ENCODE measurements at places on chromosomes 5 and 9. TPM values are rescaled to one million over a fixed set of nuclear protein-coding genes. Genes with fewer than 3 reads are reported as not detected.

The CNTFR gene
- not detected for polyA plus RNA-seq

The FRMD3 gene
- polyA plus RNA-seq: 2.6 TPM

The PRPF4 gene
- 17.7 TPM for polyA plus RNA-seq

The SIGMAR1 gene
- 135 TPM for polyA plus RNA-seq

The CER1 gene
- not detected for polyA plus RNA-seq

The WDR38 gene
- polyA plus RNA-seq: not detected

The ADAMTS12 gene
- polyA plus RNA-seq: not detected

DNA sequence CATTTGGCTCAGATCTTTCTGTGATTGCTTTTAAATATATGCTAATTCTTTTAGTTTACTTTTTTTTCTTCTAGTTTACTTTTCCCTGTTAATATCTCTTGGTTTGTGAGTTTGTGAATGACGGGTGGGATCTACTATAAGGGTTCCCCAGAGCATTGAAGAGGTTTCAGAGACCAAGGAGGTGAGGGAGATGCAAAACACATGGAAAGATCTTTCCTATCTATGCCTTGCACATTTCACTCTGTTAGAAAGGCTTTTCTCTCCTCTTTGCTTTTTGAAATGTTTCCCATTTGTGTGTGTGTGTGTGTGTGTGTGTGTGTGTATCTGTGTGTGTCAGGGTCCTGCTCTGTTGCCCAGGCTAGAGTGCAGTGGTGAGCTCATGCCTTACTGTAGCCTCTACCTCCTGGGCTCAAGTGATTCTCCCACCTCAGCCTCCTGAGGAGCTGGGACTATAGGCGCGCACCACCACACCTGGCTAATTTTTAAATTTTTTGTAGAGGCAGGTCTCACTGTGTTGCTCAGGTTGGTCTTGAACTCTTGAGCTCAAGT is 50.7 kb downstream of the CNTLN start:
- no peak for DNase-seq

GRCh38 chr5:118578093-118578492 is 410.3 kb downstream of the DTWD2 start:
- DNase-seq: no peak

GRCh38 chr9:133835262-133835901 is 97.2 kb upstream of the SARDH start:
- no peak for DNase-seq

DNA sequence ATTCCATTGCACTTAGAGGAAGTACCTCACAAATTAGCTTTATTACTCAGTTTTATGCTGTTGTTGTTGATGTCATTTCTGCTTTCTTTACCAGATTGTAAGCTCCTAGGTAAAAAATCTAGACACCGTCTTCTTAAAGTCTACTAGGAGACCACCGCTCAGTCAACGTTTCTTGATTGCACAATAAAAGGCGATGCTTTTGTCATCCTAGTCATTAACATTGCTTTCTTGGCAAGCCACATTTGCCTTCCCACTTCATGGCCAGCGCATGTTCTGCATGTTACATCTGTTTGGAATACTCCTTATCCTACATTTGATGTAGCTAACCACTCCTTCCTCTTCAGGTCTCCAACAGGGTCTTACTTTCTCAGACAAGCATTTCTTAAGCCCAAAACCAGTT is 464.0 kb upstream of the TUSC1 start:
- DNase-seq: no peak

DNA sequence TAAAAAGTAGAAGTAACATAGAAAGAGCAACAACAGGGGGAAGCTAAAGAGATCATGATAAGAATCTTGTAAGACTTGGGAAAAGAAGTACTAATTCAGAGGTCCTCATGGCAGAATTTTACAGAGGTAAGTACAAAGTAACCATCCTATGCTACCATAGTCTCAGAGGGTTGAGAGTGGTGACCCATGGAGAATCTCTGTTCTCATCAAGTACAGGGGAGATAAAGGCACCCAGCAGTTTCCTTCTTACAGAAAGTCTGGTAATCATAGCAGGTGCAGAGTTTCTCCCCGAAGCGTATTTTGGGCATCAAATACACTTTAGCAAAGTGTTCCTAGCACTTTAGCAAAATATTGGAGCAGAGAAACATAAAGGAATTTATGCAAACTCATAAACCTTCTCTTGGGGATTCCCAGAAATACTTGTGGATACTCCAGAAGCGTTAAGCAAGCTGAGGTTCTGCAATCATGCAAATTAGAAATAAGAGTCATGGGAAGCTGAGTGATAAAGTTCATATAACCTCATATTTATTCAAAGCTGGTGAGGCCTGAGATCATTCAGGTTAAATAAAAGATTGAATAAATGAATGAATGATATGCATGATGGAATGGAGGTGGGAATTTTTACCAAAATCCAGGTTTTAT is 101.0 kb upstream of the SMC2 start:
- DNase-seq: no peak

- DNase-seq: peak; percentile 76
Measured at GRCh38 chr9:133184971-133185370, 21.3 kb upstream of the GBGT1 start.

- no peak for DNase-seq
Measured at GRCh38 chr5:88694023-88694679, 188.8 kb downstream of the MEF2C start.

GRCh38 chr5:32001284-32001683 is 172.8 kb downstream of the GOLPH3 start:
- no peak for DNase-seq

DNA sequence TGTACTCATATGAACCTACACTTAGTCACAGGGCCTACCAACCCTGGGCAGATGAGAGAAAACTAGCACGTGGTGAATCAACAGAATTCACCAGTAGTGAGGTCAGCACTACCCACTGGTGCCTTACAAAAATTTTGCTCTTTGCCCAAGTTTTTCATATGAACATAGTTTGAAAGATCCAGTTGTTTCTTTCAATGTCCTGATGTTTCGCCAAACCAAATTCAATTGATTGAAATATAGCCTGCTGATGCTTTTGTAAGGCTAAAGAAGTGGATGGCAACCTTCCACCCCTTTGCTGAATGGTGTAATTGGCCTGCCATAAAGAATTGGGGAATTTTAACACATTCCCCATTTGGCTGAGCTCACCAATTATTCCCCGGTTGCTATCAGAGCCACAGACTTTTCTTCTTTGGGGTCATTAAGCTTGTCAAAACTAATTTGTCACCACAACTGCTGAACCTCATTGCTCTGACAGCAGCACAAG is 339.2 kb downstream of the GLIS3 start:
- no peak for DNase-seq

DNA sequence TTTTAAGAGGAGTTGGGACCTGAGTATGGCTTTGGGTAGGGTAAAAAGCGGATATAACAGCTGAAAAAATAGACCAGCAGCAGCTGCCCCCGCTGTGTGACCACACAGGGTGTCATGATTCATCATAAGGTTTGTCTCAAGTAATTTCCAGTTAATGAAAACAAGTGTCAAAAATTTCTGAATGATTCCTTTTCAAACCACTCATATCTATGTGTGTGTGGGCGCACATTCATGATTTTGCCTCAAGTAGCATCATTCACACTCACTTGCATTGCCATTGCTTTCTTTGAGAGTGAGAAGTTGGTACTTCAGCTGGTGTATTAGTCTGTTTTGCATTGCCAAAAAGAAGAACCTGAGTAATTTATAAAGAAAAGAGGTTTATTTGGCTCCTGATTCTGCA is 12.1 kb upstream of the TNFAIP8 start:
- DNase-seq: peak; percentile 42

DNA sequence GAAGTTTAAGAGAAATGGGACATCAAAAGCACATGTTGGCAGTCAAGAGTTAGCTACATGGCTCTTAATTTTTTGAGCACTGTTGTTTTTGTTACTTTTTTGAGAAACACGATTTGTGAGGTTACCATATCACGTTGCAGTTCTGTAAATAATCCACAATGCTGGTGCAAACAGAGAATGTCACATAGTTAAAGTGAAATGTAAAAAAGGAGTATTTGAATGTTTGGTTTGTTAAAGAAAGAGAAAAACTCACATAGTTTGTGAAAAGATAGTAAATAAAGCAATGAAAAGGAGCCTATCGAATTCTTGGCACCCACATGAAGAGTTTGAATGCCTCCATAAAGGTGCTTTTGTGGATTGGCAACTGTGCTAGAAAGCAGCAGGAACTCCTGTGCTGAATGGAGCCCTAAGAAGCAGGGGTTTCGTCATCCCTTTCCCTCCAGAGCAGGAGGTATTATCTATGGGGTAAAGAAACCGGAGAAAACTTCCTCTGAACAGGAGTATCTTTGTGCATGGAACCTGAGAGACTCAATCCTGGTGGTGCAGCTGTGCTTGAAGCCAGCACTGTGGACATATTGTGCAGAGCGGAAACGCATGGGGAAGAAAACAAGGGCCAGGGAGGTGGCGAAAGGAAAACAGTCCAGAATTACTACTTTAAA is 148.5 kb upstream of the OTULINL start:
- no peak for DNase-seq

GRCh38 chr5:7850395-7851239 is at the start of gene CFAP90:
CFAP90 (minus strand) TSS chr5:7851133; CDS start chr5:7851021, 112 bp downstream.
- peak; percentile 42 for DNase-seq

DNA sequence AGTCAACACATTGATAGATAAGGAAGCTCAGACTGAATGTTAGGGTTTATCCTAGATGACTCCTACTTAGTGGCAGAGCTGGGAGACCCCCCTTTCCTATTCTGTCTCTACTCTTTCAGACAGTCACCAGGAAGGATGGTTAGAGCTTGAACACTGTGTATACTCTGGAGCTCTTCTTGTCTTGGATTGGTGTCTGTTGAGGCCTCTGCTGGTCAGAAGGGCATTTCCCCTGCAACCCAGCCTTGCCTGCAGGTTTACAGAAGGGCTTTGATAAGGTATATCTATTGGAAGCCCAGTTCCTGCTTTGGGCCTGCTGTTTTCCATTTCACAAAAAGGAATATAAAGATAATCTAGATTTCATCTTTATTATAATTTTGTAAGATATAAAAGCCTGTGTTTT is 71.8 kb downstream of the KDM4C start:
- no peak for DNase-seq
